ENCODE measurements at places on chromosomes 2 and 18.

- DNase-seq: no peak
Observed at GRCh38 chr18:78719821-78720220, 259.8 kb upstream of the SALL3 start.

- DNase-seq: no peak
Observed at GRCh38 chr18:44811572-44812125, 131.0 kb downstream of the SETBP1 start.

DNA sequence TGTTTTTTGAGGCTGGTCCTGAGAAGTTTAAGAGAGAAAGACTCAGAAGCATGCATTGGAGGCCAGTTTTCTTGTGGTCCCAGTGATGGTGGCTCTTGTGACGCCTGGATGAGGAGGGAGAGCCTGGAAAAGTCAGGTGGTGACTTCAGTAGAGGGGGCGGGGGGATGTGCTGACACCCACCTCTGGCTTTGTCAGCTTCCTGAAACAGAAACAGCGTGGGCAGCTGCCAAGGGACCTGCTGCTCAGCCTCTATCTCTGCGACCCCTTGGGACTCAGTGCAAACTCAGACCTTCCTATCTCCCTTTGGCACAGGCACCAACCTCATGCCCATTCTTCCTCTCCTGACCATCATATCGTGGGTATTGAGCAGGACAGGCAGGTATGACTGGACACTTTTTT lies 6.4 kb downstream of the TGFBRAP1 start:
- peak; percentile 29 for DNase-seq

- no peak for DNase-seq
Observed at GRCh38 chr18:74282755-74283554, 8.8 kb downstream of the CYB5A start.

GRCh38 chr2:239928391-239929350 lies 96.5 kb downstream of the NDUFA10 start:
- DNase-seq: no peak

- no peak for DNase-seq
Observed at GRCh38 chr2:48419884-48420511, 110.0 kb upstream of the STON1 start.

GRCh38 chr2:19844750-19845149 lies 57.0 kb downstream of the TTC32 start:
- DNase-seq: no peak

DNA sequence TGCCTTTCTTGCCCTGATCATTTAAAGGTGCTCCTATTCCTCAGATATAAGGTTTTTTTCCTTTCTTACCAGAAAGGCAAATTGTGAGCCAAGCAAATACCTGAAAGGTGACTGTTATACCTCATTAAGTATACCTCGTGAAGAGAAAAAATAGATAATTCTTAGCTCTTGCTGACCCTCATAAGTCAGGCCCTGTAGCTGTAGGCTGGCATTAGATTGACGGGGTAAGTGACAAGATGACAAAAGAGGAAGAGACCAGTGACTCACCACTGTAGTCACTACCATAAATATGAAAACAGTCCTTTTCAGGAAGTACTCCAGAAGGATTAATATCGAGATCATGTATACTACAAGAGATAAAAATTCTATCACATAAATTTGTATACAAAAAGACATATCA lies 104.6 kb downstream of the PTPN4 start:
- peak; percentile 16 for DNase-seq

- DNase-seq: no peak
Observed at GRCh38 chr2:150586858-150587257, 99.4 kb upstream of the RND3 start.

DNA sequence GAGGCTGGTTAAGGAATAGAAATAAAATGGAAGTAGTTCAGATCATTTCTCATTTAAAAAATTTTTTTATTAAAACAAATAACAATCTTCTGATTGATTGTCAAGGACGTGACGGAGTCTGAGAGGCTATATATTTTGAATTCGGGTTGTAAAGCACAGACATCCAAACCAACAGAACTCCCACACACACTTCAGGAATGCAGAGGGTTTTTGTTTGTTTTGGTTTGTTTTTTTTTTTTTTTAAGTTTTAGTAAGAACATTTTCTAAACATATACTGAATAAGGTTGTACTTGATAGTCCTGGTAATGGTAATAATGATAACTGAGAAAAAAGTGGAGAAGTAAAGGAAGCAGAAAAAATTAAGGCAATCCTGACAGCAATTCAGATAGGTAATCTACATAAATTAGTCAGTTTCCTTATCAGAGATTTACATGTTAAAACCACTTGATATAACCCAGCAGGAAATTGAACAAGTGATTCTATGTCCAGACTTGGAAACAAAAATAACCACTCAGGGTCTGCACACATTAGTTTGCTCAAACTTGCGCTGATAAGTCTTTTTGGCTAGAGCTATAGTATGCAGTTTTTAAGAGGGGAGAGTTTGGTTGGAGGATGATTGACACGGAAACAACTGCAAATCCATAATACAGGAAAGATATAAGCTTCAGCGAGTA lies 51.5 kb upstream of the CTAGE1 start:
- no peak for DNase-seq

DNA sequence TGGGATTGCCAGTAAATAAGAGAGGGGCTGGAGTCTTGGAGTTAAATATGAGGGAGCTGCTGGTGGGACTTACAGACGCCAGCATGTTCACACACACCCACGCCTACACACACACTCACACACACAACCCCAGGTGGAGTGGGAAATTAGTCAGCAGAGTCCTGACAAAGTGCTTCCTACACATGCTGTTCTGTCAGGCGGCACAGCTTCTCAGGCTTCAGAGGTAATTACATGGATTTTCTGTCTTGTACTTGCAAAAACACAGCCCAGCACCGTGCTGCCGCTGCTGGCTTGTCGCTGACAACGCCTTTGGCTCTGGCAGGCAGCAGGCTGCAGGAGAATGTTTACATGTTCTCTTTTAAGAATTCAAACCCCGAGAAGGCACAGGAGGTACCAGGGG lies 1186.3 kb upstream of the CELF4 start:
- no peak for DNase-seq

- DNase-seq: no peak
Observed at GRCh38 chr2:19643117-19643518, 258.7 kb downstream of the TTC32 start.

- DNase-seq: no peak
Observed at GRCh38 chr2:170024721-170025120, 153.2 kb upstream of the MYO3B start.

DNA sequence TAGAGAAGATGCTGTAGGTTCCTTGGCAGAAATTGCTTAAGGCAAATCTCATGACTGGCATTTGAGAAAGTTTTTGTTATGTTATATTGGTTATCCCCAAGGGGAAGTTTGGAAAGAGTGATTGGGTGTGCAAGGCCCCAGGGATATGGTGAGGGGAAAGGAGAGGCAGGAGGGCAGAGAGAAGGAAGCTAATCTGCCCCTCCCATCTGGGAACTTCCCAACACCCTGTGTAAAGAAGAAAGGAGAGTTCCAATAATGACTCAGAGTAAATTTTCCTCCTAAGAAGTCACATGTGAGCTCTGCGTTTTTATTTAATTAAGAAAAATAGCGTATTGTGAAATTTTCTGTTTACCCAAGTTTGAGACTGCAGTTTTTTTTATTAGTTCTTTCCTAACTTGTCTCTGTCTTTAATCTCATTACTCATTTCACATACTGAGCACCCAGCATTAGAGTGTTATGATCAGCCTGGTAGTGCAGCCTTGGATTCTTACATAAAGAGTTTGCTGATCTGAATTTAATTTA lies 3.1 kb upstream of the KYNU start:
- DNase-seq: no peak

DNA sequence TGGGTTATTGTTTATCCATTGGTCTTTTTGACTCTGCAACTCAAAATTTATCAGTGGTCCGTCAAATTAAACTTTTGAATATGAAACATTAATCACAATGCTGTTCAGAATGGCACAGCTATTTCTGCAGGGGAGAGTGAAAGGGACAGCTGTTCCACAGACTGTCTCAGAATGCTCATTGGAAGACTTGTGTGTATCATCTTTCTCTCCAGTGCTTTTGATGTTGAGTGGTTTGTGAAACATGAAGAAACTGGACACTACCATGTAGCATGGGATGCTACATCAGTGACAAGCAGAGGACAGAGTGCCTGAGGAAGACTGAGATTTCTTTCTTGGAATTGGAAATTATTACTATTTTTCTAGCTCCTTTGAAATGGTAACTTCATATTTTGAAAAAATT lies 115.7 kb downstream of the PLCL1 start:
- no peak for DNase-seq

- DNase-seq: no peak
Observed at GRCh38 chr2:181125359-181125758, 145.0 kb downstream of the UBE2E3 start.

DNA sequence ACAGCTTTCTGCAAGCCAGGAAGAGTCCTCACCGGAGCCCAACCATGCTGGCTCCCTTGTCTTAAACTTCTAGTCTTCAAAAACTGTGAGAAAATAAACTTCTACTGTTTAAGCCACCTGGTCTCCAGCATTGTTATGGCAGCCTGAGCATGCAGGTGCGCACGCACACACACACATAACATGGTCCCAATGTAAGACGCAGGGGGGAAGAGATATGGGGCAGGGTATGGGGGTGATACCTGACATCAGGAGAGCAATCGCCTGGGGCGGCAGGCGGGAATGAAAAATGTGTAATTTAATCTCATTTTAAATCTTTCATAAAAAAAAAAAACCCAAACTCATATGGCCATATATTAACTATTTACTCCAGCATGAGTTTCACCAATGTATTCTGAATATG lies 18.0 kb downstream of the HJURP start:
- no peak for DNase-seq

- DNase-seq: no peak
Observed at GRCh38 chr2:237143118-237143517, 57.4 kb downstream of the COPS8 start.

DNA sequence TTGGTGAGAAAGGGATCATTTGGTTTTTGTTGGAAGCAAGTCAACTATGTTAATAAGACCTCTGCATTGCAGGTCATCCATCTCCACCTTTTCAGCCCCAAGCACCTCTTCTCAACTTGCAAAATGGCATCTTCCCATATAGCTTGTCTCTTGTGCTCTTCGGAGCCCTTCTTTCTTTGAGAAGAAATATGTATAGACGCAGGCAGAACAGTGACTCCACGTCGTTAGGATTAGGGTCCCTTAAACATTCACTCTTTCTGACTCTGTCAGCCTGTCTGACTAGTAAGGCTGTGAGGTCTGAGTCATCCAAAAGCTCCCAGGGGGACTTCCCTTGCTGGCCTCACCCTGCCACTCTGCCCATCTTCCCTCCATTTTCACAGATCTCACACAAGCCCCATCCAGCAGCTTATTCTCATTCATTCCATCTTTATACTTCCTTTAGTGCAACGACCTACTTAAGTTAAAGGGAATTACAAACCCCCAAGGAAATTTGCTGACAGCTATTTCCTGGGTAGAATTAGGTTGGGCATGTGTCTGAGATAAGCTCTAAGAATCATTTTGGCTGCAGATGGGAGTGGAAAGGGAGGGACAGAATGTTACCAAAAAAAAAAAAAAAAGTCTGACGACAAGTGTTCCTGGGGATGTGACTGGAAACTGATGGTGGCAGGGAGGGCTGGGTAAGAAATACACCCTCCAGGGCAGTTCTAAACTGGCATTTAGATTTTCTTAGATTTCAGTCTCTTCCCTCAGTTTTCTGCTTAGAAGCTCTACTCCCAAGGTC lies 37.7 kb upstream of the MEX3C start:
- peak; percentile 21 for DNase-seq

GRCh38 chr2:178998539-178998938 lies 51.4 kb downstream of the CCDC141 start:
- no peak for DNase-seq
